ENCODE measurements at places on chromosomes 6 and 20.

DNA sequence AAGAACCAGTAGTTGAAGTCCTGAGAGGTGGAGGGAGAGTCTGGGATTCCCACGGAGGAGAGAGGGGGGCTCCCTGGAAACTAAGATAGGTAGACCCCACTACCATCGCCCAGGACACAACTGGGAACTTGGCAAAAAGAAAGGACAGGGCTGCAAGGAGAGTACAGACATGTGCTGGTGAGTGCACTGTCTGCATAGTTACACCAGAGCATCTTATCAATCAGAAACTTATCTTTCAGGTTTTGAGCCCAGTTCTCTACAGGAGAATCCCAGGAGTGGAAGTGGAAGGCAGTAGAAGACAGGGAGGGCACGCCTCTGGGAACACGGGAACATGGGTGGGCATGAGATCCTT lies 12.2 kb downstream of the NFKBIL1 start:
- ATAC-seq, result peak; percentile 3

- no peak for ATAC-seq
These were observed 87.8 kb upstream of the CCDC28A start for GRCh38 chr6:138685781-138686180.

DNA sequence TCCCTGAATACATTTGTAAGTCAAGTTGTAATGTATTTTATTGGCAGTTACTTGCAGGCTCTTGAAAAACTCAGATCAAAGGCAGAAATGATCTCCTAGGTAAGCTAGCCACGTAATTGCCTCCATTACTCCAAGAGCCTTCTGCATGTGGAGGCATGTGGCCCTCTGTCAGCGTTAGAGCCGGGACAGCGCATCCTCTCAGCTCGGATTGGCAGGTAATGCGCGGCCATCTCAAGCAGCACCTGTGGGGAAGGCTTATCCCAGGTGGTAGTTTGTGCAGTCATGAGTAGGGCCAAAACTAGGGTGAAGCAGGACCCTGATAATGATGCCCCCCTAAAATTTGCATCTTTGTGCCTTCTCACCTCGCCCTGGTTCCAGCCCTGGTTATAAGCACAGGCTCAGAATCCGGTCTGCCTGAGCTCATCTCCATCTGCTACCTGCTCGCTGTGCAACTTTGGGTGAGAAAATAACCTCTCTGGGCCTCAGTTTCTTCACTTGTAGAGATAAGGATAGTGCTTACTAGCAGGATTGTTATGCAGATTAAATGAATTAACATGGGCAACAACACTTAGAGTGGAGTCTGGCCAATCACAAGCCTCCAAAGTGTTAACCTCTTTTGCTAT lies 157.5 kb upstream of the PMEPA1 start:
- ATAC-seq, result no peak

DNA sequence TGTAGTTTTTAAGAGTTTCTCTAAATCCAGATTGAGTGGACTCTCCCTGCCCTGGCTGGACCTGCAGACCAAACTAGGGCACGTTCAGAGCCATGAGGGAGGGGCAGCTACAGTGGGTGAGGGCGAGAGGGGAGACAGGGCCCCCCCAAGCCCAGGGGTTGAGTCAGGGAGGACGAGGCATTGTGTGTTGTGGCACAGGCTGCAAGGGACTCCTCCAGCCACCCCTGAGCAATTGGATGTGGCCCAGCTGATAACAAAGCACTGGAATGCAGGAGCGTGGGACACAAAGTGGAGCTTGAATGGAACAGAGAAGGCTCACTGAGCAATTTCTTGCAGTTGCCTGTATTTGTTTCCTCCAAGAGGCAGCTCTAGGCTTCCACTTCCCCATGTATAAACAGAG lies 43.5 kb upstream of the MYL9 start:
- ATAC-seq, result no peak

DNA sequence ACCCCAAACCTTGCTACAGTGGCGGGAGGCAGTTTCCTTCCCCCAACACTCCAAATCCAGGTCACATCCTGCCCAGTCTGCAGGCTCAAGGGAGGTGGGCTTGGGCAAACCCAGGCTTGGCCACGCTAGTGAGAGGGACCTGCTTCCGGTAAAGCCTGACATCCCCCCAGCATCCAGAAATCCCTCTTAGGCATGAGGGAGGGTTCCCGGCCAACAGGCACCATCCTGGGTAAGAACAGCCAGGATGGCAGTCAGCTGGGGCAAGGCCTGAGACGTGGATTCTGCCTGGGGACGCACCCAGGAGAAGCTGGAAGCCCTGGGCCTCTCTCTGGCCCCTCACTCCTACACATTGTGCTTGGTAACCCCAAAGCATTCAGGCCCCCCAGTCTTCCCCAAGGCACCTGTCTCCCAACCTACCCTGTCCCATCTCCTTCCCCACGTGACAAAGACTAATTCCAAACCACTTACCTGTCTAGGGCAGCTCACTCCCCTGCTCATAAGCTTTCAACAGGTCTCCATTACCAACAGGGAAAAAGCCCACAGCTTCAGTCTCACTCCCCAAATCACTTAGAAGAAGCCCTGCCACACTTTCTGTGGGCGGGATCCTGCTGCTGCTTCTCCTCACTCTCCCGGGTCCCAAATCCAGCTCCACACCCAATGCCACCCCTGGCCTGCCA lies 2.1 kb downstream of the C20orf144 start:
- no peak for ATAC-seq

GRCh38 chr6:110039981-110040383 lies 61.9 kb downstream of the GPR6 start:
- ATAC-seq, result peak; percentile 54

DNA sequence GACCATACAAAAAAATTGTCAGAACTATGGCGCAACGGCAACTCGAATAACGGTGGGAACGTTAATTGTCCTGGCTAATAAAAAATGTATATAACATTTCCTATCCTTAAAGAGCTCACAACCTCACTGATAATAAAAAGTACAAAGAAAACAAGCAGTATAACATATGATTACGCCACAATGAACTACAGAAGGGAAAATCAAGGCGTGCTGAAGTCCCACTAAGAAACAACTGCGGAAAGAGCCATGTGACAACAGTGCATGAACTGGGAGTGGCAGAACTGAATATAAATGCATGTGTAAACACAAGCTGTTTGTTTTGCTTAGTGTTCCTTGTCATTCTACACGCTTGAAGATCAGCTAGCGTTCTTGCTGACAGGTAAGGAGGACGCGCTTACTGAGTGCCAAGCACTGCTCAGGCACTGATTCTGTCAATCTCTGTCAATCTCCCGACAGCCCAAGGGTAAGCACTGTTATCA lies 466 bp upstream of the PSMB1 start:
- ATAC-seq, result peak; percentile 53

- ATAC-seq, result no peak
These were observed 19.2 kb upstream of the SLC22A1 start for GRCh38 chr6:160102399-160102798.

- no peak for ATAC-seq
These were observed 577.9 kb downstream of the TFAP2B start for GRCh38 chr6:51396583-51396982.

DNA sequence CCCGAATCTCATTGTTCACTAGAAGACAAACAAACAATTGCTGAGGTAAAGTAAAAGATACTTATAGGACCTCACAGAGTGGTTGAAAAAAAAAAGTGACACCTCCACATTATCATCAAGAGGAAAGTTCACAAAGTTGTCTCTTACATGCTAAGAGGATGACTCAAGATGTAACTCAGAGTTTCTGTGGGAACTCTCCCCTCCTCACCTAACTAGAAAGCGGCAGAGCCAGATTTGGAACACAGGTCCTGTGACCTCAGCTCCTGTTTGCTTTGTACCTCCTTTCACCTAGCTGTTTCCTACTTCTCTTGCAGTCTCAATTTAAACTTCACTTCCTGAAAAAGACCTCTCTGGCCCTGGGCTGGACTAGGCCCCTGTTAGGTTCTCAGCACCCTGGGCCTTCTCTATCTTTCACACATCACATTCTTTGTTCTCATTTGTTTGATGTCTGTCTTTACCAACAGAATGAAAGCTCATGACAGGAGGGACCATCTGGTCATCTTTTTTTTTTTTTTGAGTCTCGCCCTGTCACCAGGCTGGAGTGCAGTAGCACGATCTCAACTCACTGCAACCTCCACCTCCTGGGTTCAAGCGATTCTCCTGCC lies 60.8 kb downstream of the CD24 start:
- no peak for ATAC-seq

- no peak for ATAC-seq
These were observed 8.4 kb downstream of the CST7 start for GRCh38 chr20:24957326-24958016.

DNA sequence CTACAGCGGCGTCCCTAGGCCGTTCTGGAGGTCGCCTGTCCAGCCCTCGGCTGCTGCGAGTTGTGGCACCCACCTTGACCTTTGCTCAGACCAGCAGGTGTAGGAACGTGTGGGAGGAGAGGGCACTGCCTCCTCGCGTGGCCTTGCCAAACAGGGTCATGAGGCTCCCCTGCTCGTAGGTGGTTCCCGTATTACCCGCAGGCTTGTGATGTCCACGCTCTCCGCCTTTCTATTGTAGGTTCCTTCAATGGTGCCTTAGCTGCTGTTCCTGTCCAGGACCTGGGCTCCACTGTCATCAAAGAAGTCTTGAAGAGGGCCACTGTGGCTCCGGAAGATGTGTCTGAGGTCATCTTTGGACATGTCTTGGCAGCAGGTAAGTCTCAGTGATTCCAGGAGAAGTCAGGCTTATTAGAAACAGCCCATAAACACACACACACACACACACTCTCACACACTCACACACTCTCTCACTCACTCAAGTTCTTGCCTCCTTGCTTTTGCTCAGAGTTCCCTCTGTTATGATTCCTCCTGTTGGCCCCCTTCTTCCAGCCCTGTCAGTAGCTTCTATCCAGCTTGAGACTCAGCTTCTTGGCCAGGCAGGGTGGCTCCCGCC lies 942 bp downstream of the ACAT2 start:
- ATAC-seq, result peak; percentile 2

- peak; percentile 74 for ATAC-seq
These were observed 321.1 kb downstream of the SYNE1 start for GRCh38 chr6:152316024-152316423.

- no peak for ATAC-seq
These were observed 904.5 kb downstream of the GRIK2 start for GRCh38 chr6:102298051-102298450.

DNA sequence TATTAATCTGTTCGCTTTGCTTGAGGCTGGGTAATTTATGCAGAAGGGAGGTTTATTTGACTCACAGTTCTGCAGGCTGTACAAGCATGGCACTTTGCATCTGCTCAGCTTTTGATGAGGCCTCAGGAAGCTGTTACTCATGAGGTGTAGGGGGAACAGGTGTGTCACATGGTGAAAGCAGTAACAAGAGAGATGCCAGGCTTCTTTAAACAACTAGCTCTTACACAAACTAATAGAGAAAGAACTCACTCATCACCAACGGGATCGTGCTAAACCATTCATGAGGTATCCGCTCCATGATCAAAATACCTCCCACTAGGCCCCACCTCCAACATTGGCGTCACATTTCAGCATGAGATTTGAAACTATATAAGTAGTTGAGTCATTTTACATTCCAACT lies 34.4 kb upstream of the GCLC start:
- no peak for ATAC-seq

DNA sequence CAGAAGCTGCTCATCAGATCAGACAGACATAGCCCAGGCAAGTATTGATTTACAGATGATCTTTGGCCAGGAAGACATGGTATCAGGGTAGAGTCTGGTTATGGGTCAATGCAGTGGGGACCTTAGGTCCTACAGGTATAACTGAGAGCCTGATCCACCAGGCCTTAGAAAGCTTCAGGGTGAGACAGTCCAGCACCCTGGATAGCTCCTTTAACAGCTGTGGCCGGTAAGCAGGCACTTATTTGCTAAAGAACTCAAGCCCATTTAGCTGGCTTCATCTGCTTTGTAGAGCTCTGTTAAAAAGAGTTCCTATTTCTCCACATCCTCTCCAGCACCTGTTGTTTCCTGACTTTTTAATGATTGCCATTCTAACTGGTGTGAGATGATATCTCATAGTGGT lies 39.6 kb downstream of the ESR1 start:
- ATAC-seq, result 0 out of 3 replicates have a peak, but pooled peaks have one; percentile 44

DNA sequence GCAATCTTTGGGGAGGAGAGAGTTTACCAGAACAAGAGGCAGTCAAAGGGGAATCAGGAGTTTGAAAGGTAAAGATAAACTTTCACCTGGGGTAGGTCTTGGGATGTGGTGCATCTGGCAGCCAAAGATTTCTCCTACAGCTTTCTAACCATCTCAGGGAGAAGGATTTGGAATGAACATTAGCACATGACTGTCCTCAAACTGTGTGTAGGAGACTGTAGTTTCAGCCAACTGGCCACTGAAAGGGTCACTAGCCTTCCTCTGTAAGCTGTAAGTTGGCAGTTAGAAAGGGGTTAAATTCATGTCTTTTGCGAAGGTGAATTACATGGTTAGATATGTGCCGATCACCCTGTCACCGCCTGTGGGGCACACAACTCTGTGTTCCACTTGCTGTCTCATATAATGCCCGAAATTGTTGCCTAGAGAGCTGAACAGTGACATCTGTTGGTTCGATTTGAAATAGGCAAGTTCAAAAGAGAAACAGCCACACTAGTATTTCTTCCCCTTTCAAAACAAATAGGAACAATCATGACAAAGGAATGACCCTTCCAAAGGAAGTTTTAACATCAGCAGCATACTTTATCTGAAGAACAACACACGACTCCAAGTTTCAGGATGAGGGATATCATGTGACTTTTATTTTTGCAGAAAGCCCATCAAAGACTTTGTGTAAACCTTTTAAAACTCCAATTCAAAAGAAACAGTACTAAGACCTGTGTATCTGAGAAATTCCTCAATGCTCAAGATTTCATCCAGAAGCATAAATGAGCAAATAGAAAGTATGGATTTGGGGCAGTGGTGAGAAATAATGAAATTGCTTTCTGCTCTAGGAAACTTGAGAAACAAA lies 1.1 kb upstream of the OPN5 start:
- ATAC-seq, result peak; percentile 94

GRCh38 chr6:135616655-135617054 lies 119.1 kb upstream of the AHI1 start:
- peak; percentile 27 for ATAC-seq

- peak; percentile 85 for ATAC-seq
These were observed 30.2 kb upstream of the SGK1 start for GRCh38 chr6:134347885-134348805.

DNA sequence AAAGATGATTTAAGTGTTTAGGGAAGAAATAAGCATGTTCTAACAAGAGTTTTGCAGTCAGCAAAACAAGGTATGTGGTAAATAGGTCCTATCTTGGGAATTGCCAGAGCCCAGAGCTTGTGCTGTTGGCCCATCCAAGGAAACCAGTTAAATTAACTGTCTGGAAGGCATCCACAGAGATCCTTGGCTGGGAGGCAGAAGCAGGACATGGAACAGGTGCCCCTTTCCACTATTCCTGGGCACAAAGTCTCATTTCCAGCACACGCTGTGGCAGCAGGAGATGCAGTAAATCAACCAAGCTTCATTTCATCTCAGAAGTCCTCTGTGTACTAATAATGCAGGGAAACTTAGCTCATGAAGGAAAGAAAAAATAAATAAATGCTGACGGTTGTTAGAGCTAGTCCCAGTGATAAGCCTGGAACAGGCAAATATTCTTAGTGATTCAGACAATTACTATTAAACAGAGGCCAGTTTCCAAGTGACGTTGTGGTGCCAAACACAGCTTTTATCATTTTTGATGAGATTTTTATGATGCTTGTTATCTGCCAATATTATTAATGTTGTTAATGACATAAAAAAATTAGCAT lies 39.8 kb upstream of the SNAP25 start:
- ATAC-seq, result no peak

- ATAC-seq, result peak; percentile 87
These were observed 687.9 kb upstream of the CITED2 start for GRCh38 chr6:140062043-140063020.

Measured in SK-N-SH treated with all-trans-retinoic acid at 6 μM for 48 hours (cell line).